ENCODE measurements at places on chromosomes 1 and 21.

DNA sequence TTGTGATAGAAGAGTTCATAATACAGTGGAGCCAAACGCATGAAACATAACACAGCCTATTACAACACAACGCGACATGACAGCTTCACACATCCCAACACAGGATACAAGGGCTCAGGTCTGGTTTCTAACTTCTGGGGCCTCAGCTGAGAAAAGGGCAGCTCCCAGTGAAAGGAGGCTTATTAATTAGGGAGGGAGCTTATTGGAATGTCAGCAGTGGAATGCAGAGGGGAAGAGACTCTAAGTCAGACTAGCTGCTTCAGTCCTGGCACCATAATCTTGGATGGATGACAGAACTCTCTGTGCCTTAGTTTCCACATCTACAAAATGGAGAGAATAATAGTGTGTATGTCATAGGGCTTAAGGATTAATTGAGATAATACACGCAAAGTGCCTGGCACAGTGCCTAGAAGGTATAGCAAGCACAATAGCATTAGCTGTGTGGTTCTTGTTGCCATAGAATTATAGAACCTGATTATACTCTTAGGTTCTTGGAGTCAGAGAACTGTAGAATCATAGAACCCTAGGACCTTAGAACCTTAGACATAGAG, 22.7 kb upstream of the SLC2A1 start:
- DNase-seq: no peak

DNA sequence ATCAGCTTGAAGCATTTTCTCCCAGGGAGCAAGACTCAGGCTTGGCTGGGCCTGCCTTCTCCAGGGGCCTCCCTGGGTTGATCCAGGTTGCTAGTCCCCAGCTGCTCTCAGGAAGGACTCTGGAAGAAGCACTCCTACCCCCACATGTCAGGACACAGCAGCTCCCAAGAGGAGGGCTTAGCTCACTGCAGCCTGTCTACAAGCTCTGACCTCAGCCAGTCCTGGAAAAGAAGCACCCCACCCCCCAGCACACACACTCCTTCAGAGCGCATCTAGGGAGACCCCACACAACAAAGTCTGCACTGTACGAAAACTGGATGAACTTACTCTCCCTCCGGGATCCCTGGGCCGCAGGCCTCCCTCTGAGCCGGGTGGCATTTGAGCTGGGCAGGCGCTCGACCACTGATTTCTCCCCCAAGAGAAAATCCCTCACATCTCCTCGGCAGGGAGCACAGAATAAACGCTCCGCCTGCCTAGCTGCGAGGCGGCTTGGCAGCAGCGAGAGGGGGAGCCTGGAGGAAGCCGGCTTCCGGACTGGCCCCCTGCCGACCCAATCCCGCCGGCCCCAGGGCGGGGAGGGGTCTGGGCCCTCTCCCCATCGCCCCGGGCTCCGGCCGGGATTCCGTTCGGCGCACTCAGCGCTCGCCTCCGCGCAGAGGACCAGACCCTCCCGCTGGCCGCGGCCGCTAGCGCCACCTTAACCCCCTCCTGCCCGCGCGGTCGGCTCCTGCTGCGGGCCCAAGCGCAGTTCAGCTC, at the start of gene KCNA2:
KCNA2 (minus strand) TSS at position 458 of the 756 bp plus-strand sequence. CDS start 1,576 bp downstream, outside the sequence.
- no peak for DNase-seq

GRCh38 chr1:197970771-197971170, 53.6 kb downstream of the LHX9 start:
- DNase-seq: no peak

DNA sequence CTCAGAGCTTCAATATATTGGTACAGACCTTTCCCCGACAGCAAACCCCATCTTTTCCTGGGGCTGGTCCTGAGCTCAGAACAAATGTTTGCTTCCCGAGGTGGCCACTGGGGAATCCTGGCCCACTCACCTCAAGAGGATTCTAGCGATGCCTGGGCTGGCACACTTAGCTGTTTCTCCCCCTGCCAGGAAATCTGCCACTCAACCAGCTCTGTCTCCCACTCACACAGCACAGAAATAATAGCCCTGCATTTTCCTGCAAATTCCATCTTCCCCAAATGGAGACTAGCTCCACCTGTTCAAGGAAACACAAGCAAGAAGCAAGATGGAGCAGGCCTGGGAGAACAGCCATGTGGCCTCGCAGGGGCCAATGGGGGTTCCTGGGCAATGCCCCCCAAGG, 21.1 kb downstream of the KCNN3 start:
- no peak for DNase-seq

- no peak for DNase-seq
Observed at GRCh38 chr1:107116306-107116790, 24.5 kb upstream of the NTNG1 start.

- DNase-seq: no peak
Observed at GRCh38 chr1:183291216-183291762, 105.2 kb downstream of the LAMC2 start.

GRCh38 chr21:44456915-44457736, 1.8 kb downstream of the LRRC3 start:
- DNase-seq: no peak

DNA sequence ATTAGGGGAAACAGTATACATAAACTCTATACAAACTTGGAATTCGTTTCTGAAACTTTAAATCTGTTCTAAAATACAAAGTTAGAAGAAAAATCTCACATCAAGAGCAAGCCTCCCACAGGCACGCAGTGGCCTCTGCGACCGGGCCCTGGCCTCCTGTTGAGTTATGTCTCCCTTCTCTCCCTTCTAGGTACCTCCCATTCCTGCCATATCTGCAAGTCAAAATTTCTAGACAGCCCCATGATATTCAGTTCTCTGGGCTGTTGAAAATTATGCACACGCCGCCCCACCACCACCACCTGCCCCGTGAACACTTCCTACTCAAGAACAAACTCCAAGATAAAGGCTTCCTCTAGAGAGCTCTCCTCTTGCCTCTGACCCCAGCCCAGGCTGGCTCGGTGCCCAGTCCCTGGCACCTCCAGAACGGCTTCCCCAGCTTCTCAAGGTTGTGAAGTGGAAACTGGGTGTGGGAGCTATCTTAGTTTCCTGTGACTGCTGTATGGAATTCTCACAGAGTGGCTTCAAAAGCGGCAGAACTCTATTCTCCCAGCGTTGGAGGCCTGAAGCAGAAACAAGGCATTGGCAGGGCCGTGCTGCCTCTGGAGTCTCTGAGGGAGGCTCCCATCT, 37.7 kb upstream of the LRP8 start:
- no peak for DNase-seq

GRCh38 chr1:32763221-32763620, 53.9 kb downstream of the YARS1 start:
- DNase-seq: no peak
